ENCODE measurements at places on chromosomes 13 and 19.

GRCh38 chr13:31909864-31910551 is 121.6 kb upstream of the FRY start:
- DNase-seq: peak; percentile 81

DNA sequence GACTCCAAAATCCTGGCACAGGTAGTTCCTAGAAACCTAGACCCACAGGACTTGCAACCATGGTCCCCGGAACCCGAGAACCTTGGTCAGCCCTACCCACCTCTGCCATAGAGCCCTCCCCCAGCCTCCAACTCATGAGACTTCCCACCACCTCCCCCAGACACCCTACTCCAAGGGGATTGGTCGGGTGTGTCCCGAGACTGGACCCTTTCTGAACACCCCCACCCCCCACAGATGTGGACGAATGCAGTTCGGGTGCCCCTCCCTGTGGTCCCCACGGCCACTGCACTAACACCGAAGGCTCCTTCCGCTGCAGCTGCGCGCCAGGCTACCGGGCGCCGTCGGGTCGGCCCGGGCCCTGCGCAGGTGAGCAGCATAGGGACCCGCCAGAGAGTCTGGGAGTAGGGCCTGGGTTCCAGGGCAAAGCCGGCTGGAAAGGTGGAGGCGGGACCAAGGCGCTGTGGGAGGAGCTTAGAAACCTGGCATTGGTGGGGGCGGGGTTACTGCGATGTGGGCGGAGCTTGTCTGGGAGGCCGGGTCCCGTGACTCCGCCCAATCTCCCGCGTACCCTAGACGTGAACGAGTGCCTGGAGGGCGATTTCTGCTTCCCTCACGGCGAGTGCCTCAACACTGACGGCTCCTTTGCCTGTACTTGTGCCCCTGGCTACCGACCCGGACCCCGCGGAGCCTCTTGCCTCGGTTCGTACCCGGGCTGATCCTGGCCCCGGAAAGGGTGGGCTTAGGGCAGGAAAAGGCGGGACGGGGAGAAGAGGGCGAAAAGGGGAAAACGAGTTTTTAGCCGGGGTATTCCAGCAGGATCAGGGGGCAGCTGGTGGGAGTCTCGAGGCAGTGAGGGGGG is 11.9 kb downstream of the LTBP4 start:
- DNase-seq: peak; percentile 90

DNA sequence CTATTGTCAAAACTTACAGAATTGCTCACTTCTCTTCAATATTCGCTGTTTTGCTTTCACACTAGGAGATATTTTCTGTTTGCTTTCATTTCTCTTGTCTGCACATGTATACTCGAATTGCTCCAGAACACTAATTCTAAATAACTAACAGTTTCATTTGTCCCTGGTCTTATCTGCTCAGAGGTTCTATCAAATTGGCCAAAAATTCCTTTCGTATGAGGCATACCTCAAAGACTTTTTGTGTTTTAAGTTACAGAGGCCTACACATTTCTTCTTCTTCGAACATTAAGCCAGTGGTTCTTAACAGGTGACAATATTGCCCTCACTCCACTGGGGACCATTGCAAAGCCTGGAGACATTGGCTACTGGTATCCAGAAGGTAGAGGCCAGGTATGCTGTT is 1314.6 kb downstream of the EFNB2 start:
- DNase-seq: no peak

- DNase-seq: no peak
Measured at GRCh38 chr13:35987572-35988513, 143.3 kb downstream of the DCLK1 start.

- peak; percentile 6 for DNase-seq
Measured at GRCh38 chr13:76894401-76895110, 8.4 kb upstream of the KCTD12 start.

- no peak for DNase-seq
Measured at GRCh38 chr13:23203516-23203915, 22.7 kb downstream of the SGCG start.

DNA sequence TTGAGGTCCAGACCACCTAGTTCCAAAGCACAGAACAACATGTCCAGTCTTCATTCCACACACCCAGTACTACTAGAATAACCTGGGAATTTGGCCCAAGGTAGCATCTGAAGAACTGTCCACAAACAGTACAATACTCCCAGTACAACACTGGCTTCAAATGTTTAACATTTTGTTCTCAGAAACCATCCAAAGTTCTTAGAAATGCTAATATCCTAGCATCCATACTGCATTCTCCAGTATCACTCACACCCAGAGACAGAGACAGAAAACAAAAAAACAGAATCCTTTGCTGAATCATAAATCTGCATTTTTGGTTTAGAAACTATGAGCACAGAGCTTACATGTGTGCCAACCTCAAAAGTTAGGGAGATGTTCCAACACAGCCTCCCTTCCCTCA is 490.8 kb downstream of the FOXO1 start:
- no peak for DNase-seq

DNA sequence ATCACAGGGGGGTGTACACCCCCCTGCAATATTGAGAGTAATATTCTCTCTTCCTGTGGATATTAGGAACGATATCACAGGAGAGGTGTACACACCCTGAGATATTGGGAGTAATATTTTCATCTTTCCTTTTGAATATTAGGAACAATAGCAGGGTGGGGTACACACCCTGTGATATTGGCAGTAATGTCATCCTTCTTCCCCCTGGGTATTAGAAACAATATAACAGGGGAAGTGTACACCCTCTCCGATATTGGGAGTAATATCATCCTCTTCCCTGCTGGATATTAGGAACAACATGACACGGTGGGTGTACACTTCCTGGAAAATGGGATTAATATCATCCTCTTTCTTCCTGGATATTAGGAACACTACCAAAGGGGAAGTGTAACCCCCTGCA is 57.8 kb upstream of the CEACAM21 start:
- no peak for DNase-seq

DNA sequence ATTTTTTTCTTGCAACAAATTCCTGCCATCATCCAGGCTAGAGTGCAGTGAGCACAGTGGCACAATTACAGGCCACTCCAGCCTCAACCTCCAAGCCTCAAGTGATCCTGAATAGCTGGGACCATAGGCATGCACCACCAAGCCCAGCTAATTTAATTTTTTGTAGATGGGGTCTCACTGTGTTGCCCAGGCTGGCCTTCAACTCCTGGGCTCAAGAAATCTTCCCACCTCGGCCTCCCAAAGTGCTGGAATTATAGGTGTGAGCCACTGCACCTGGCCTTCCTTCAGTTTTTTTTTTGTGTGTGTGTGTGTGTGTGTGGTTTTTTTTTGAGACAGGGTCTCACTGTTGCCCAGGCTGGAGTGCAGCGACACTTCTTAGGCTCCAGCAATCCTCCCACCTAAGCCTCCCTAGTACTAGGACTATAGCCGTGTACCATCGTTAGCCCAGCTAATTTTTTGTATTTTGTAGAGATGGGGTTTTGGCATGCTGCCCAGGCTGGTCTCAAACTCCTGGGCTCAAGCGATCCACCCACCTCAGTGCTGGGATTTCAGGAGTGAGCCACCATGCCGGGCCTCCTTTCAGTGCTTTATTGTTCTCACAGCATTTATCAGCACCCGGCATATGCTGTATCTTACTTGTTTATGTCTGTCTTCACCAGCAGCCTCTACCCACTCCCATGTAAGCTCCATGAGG is 5.9 kb upstream of the SRRM5 start:
- no peak for DNase-seq

- peak; percentile 81 for DNase-seq
Measured at GRCh38 chr13:79108914-79109643, 297.0 kb downstream of the RBM26 start.

DNA sequence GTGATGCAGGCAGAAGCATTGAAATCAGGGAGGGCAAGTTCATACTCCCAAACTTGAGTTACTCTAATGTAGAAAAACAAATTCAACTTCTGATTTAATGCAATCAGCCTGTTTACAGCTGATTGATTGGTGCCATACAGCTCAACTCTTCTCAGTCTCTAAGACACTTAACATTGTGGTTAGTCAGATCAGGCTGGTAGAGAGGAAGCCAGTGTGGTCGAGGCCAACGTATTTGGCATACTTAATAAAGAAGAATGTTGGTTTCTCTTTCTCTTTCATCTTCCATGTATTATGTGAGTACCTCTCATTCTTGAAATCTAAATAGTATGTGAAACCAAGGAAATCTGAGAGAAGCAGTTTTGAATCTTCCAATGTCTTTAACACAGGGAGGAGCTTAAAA is 255.0 kb upstream of the SLITRK1 start:
- DNase-seq: no peak

DNA sequence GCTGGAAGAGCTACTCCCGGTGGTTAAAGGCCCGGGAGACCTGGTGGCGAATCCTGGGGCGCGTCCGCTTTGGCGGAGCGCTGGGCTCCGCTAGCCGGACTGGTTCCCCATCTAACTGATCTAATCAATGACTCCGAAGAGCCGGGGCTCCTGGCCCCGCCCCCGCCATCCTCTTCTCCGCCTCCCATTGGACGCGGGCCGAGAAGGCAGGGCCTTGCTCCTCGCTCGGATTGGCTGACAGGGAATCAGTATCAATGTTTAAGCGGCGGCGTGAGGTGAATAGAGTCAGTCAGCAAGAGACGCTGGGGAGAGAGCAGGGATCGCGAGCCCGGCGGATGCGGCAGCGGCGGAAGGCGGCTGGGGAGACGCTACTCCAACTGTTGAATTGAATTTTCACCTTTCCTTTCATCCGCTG is 1.7 kb upstream of the PCDH17 start:
- DNase-seq: peak; percentile 67

GRCh38 chr19:55340784-55341147 is 1.1 kb downstream of the KMT5C start:
- DNase-seq: peak; percentile 75

GRCh38 chr13:36850790-36851438 is 31.9 kb downstream of the RFXAP start:
- DNase-seq: peak; percentile 55

GRCh38 chr13:41613984-41614661 is 156.8 kb downstream of the RGCC start:
- no peak for DNase-seq

DNA sequence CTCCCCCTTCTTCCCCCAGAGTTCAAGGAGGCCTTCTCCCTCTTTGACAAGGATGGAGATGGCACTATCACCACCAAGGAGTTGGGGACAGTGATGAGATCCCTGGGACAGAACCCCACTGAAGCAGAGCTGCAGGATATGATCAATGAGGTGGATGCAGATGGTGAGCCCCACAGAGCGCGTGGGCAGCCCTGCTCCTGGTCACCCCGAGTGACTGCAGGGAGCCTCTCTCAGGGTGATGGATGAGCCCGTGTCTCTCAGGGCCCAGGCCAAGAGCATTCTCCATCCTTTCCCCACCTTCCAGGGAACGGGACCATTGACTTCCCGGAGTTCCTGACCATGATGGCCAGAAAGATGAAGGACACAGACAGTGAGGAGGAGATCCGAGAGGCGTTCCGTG is 7.0 kb downstream of the CALM3 start:
- DNase-seq: no peak

DNA sequence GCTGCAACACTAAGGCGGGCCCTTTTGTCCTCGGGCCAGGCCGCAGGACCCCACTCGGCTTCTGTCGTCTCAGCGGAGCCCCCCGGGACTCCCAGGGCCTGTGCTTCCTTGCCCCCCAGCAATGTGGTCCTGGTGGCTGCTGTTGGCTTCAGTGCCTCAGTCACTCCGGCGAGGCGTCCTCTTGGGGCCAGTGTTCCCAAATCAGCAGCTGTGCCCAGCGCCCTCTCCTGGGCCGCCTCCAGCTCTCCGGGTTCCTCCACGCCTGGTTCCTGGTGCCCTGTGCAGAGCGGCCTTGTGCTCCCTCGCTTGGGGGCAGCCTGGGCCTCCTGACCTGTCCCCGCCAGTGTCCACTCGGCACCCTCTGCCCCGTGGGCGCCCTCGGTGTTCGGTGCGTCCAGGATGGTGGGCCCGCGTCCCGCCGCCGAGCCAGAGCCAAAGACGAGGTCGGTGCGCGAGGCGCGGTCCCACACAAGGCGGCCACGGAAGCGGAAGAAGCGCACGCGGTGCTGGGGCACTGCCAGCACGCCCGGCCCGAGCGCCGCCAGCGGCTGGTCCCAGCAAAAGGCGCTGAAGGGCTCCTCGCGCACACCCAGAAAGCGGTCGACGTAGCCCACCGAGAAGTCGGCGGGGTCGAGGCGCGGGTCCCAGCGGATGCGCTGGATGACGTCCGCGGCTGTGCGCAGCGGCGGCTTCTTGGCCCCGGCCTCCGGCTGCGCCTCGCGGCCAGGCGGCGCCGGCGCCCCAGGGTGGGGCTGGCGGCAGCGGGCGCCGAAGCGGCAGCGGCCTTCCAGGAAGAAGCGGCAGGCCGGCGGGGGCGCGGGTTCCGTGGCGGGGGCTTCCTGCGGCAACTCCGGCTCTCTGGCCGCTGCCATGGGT is 685 bp downstream of the LENG9 start:
- peak; percentile 88 for DNase-seq

- DNase-seq: no peak
Measured at GRCh38 chr19:35370722-35371121, at the start of gene GPR42. TSS of gene GPR42 (plus strand) at chr19:35371068. CDS start at chr19:35371360, 292 bp downstream.

GRCh38 chr13:64723724-64724123 is 2506.4 kb downstream of the PCDH9 start:
- peak; percentile 14 for DNase-seq

DNA sequence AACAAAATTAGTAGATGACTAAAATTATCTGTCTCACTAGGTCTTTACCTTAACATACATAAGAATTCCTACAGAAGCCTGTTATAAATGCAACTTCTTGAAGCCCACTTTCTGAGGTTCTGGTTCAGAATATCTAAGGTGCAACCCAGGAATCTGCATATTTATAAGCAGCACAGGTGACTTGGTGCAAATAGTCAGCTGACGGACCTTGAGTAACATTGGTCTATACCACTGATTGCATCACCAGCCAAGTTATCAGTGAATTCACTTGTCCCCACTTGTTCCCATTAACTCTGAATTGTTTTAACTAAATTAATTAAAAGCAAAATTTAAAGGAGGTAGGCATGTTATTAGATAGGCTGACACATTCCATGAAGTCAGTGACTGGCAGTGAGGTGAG is 109.9 kb downstream of the FRY start:
- DNase-seq: no peak
